Regular cardiac myocyte (primary cell): ENCODE measurements at places on chromosomes 1 and 21. TPM values are rescaled to one million over a fixed set of nuclear protein-coding genes. Genes with fewer than 3 reads are reported as not detected.

The SETD4 gene
- total RNA-seq: 10.0 and 12.1 TPM in 2 replicates

The SLC9C2 gene
- total RNA-seq: 0.28 TPM in 1 of 2 replicates, not detected in the other

The LDLRAD2 gene
- total RNA-seq: 0.28 TPM in 1 of 2 replicates, not detected in the other

The NHLH1 gene
- total RNA-seq: under 0.01 TPM in 1 of 2 replicates, not detected in the other

The ELF3 gene
- total RNA-seq: 0.77 and 2.5 TPM in 2 replicates

The LHX8 gene
- total RNA-seq: not detected in 2 replicates
